ENCODE measurements at places on chromosomes 5 and 9. TPM values are rescaled to one million over a fixed set of nuclear protein-coding genes. Genes with fewer than 3 reads are reported as not detected.

Gene ADAMTS13
- 1.3 TPM for total RNA-seq

Gene SPATA24
- 2.2 TPM for total RNA-seq

Gene WDR38
- not detected for total RNA-seq

Gene RAB3C
- 8.9 TPM for total RNA-seq

Gene OR1N2
- total RNA-seq, result not detected

Gene TRAF1
- total RNA-seq, result 25.7 TPM

Gene C5orf34
- 2.0 TPM for total RNA-seq

Gene TMEFF1
- 0.27 TPM for total RNA-seq

Gene CHSY3
- total RNA-seq, result 19.5 TPM

Gene PPP2R2B
- total RNA-seq, result 15.0 TPM

- H3K4me1 ChIP-seq, result no peaks in the 10 kb centered on the region
- peaks cover 4% of the 10 kb centered on the region for H3K36me3 ChIP-seq
Observed at GRCh38 chr9:135850737-135851136, 56.6 kb downstream of the CAMSAP1 start.

GRCh38 chr5:169650701-169651331 lies 13.7 kb downstream of the DOCK2 start:
- no peaks in the 10 kb centered on the region for H3K27me3 ChIP-seq
- H3K4me3 ChIP-seq, result no peak overlapping the region
- no peaks in the 10 kb centered on the region for H3K4me1 ChIP-seq
- H3K27ac ChIP-seq, result no peak overlapping the region

DNA sequence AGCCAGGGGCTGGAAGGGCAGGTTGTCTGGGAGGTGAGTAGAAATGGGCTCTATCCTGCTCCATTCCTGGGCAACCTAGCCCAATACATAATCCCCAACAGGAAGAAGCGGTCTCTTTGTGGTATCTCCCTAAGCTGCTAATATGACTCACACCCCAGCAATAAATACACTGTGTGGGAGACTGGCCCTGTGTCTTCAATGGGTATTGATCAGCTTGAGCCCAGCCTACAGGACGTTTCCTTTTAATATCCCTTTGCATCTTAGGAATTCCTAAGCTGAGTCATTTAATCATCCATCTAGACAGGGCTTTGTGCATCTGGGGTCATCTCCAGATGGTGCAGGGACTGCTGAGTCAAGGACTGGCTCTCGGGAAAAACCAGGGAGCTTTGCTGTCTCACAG lies 207.0 kb upstream of the PANK3 start:
- H3K4me3 ChIP-seq, result no peak overlapping the region
- no peak overlapping the region for H3K27ac ChIP-seq
- no peaks in the 10 kb centered on the region for H3K27me3 ChIP-seq

DNA sequence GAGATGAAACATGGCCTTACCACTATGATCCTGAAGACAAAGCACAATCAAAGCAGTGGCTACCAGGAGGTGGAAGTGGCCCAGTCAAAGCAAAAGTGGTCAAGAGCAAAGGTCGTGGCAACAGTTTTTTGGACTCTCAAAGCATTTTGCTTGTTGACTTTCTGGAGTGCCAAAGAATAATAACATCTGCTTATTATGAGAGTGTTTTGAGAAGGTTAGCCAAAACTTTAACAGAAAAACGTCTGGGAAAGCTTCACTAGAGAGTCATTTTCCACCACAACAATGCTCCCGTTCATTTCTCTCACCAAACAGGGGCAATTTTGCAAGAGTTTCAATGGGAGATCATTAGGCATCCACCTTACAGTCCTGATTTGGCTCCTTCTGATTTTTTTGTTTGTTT lies 33.6 kb upstream of the MAMDC2 start:
- H3K4me3 ChIP-seq, result no peak overlapping the region
- DNase-seq, result no peak
- H3K36me3 ChIP-seq, result no peaks in the 10 kb centered on the region
- no peak overlapping the region for H3K27ac ChIP-seq
- no peaks in the 10 kb centered on the region for H3K27me3 ChIP-seq
- no peaks in the 10 kb centered on the region for H3K4me1 ChIP-seq

DNA sequence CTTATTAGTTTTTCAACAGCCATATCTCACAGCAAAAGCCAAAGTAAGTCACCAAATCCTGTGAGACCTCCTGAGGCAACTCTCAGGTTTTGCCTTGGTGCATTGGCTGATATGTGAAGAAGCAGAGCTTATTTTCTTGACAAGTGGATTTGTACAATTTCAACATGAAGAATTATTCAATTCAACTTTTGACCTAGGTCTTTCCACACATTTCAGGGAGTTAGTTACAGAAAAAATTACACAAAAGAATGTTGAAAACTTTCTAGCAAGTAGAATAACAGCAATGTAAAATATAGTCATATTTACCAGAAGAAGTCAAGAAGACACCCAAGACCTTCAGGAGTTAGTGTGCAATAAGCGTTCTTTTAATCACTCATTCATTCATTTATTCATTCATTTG lies 62.4 kb upstream of the ADRB2 start:
- H3K27ac ChIP-seq, result no peak overlapping the region
- DNase-seq, result no peak
- no peaks in the 10 kb centered on the region for H3K27me3 ChIP-seq
- H3K4me3 ChIP-seq, result no peak overlapping the region
- H3K36me3 ChIP-seq, result no peaks in the 10 kb centered on the region

DNA sequence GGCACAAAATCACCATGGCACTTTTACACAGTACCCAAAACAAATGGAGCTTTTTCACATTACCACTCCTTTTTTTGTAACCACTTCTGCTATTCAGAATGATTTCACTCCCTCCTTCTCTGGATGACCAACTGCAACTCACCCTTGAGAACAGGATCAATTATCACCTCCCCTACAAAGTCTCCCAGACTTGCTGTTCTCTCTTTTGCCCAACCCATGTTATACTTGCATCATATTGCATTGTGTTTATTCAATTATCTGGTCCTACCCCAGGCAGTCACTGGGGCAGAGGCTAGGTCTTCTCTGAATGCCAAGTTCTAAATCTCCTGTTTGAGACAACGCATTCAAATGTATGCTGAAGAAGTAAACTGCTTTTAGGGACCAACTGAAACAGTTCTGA lies 96.0 kb downstream of the GPR21 start:
- H3K4me1 ChIP-seq, result peaks cover 1% of the 10 kb centered on the region
- no peaks in the 10 kb centered on the region for H3K27me3 ChIP-seq
- H3K36me3 ChIP-seq, result peaks cover 2% of the 10 kb centered on the region
- no peak overlapping the region for H3K27ac ChIP-seq
- no peak for DNase-seq

DNA sequence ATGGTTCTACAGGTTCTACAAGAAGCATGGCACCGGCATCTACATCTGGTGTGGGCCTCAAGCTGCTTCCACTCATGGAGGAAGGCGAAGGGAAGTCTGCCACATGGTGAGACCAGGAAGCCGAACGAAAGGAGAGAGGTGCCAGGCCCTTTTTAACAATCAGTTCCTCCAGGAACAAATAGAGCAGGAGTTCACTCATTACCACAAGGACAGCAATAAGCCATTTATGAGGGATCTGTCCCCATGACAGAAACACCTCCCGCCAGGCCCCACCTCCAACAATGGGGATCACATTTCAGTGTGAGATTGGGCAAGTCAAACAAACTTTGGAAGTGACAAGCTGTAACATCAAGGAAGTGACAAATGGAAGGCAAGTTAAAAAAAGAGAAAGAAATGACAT lies 95.5 kb upstream of the PTPN3 start:
- H3K27me3 ChIP-seq, result no peaks in the 10 kb centered on the region
- H3K36me3 ChIP-seq, result no peaks in the 10 kb centered on the region
- H3K4me3 ChIP-seq, result no peak overlapping the region
- peaks cover 6% of the 10 kb centered on the region for H3K4me1 ChIP-seq

DNA sequence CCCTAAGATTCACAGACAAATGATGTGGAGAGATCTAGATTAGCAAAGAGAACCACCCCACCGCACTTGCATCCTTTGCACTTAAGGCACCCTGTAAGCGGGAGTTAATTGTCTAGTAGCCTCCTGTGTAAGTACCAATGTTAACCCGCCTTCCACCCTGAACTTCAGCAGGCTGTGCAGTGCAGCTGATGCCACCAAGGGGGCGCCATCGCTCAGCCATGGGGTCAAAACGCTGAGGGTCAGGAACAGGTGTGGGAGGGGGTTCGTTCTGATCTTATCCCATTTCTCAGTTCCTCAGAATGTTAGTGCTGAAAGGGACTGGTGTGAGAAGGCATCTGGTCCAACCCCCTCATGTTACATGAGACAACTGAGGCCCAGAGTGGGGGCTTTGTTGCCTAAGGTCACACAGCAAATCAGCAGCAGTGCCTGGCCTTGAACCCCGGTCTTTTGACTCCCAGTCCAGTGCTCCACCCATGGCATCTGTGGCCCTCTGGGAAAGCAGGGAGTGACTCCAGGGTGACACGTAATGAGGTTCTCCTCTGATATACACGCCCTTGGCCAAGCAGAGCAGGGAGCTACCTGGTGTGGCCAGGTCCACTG lies 57.3 kb downstream of the CYFIP2 start:
- no peaks in the 10 kb centered on the region for H3K4me1 ChIP-seq
- no peaks in the 10 kb centered on the region for H3K36me3 ChIP-seq

DNA sequence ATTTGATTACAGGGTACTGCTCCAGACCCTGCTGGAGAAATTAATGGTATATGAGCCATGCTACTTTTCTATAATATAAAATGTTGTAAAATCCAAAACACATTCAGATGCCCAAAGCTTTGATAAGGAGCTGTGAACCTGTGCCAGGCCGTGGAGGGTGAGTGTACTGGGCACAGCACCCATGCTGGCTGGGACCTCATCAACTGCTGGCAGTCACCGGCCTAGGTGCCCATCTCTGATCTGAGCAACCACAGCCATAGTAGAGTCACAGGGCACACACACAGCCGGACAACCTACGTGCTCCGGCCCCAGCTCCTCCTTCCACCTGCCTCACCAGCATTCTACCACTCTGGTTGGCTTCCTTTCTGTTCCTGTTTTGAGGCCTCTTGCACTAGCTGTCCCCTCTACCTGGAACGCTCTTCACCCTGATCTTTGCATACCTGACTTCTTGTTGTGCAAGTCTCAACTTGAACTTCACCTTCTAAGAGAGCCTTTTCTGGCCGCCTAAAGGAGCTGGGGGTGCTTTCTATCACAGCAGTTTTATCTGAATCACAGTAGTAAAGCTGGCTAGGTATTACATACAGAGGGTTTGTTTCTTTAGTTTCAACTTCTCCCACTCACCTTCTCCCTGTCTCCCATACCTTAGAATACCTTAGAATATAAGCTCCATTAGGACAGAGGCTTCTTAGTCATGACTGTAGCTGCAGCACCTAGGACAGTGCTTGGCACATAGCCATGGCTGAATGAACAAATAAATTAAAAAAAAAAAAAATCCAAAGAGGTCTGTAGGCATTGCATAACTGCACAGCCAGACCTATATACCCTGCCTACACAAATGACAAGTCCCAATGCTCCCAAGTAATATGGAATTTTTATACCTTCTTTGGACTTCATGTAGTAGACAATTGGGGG lies 51.7 kb downstream of the MED27 start:
- H3K4me3 ChIP-seq, result no peak overlapping the region
- DNase-seq, result no peak
- no peaks in the 10 kb centered on the region for H3K36me3 ChIP-seq
- H3K27me3 ChIP-seq, result no peaks in the 10 kb centered on the region

Measured in aorta (tissue), 5 donors.